NCI-H187 (cell line): ENCODE measurements at places on chromosomes 7 and 10.

DNA sequence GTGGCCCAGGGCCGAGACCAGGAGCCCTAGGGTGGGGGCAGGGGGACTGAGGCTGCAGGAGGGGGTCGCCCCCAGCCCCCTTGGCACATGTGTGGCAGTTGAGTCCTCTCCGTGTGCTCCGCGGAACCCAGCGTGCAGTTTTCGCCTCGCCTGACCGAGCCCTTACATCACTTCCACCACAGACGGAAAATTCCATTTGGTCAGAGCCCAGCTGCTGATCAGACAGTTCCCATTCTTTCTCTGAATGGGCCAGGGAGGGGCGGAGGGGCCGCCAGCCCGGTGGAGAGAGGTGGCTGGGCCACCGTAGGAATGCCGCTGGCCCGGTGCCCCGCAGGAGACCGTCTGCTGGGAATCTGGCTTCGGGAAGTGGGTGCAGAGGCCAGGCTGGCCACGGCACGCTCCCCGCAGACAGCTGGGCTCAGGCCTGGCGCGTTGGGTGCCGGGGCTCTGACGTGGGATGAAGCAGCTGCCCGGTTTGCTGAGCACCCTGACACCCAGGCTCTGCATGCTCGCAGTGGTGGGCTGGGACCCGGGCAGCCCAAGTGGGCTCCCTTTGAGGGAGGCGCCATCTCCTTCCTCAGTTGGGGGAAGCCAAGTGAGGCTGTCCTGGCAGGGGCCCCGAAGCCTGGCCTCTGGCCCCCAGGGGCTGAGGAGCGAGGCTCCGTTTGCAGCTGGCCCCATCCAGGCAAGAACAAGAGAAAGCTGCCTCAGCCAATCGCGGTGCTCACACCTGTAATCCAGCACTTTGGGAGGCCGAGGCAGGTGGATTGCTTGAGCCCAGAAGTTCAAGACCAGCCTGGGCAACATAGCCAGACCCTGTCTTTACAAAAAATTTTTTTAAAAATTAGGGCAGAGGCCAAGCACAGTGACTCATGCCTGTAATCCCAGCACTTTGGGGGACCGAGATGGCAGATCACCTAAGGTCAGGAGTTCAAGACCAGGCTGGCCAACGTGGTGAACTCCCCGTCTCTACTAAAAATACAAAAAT lies 9.9 kb downstream of the TTYH3 start:
- DNase-seq: no peak

DNA sequence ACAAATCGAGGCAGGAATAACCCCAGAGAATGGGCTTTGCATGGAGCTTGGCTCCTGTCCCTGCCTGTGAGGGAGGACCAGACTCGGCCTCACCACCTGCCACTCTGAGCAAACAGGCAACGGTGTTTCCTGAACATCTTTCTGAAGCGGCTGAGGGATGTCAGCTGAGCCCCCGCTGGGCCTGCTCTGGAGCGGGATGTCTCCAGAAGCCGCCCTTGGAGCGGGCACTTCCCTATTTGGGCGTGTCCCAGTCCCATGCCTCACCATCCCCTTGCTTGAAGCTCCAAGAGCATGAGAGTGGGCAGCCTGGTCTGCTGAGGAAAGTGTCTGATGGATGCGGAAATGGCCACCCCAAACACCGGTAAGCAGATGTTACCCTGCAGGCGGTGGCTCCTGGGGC lies 10.2 kb downstream of the ALKBH4 start:
- DNase-seq: no peak

GRCh38 chr7:40348126-40348728 lies 213.4 kb downstream of the SUGCT start:
- no peak for DNase-seq

GRCh38 chr10:105148921-105149320 lies 507.8 kb downstream of the SORCS3 start:
- no peak for DNase-seq

DNA sequence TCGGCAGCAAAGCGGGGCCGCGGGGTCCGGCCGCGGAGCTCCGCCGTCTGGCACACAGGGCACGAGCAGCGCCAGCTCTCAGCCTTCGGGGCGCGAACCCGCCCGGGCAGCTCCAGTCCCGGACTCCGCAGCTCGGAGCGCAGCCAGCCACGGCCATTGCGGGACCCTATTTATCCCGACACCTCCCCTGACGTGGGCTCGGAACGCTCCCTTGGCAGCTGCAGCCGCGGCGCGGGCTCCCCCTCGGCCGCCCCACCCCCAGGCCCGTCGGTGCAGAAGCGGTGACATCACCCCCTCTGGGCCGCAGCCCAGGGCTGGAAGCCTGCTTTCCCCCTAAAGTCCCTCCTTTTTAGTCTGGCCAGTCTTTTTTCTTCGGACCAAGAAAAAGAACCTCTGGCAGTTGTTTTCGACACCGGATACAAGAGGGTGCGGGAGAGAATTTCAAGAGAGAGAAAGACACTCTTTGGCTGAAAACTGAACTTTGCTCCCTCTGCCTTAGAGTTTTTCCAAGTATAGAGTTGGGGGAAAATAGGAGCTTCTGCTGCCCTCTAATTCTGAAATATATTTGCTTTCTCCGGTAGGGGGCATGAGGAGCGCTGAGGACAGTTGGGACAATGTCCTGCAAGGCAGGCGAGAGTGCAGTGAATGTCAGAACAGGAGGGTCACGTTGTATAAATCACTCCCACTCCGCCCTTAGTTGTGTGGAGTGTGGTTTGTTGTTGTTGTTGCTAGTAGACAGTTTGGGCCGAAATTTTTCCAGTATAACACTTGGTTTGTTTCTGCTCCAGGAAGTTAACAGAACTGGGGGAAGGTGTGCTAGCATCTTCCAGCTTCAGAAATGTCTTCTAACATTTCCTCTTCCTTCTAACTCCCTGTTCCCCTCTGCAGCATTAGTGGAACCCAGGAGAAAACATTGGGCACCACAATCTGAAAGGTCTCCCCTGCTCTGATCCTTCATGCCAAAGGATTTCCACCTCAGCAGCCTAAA lies at the start of gene SFRP4:
Gene SFRP4 (minus strand): TSS at position 145 of the 988 bp plus-strand sequence. CDS start 280 bp downstream, outside the sequence.
- no peak for DNase-seq

- no peak for DNase-seq
Measured at GRCh38 chr7:35430547-35431153, 176.8 kb upstream of the TBX20 start.

DNA sequence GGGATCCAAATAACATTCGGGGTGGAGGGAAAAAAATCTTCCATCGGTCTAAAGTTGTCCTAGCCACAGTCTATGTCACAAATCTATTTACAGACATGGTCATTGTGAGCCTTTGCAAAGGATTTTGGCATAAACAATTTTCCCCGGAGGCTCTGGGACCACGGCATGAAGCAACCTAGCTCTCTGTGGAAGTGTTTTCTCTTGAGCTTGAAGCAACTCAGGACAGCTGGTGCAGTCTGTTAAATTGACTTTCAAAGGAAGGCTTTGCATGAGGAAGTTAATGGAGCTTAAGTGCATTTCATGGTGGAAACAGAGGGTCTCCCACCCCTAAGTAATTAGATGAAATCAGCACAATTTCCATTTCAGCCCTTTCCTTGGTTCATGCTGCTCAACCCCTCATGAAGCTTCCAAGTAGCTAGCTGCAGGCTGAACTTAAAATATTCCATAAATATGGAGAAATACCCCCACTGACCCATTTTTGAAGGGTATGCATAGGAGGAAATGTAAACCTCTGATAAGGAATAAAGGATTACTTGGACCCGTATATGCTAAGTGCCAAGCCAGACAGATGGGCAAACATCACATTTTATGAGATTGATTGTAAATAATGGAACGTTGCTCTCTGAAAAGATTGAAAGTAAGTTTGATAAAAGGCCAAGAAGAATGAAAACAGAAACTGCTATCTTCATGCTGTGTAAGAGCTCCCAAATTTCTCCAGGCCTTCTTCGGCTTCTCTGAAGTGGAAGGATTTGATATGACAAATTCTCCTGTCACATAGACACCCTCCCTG lies 39.9 kb downstream of the CCDC3 start:
- no peak for DNase-seq

DNA sequence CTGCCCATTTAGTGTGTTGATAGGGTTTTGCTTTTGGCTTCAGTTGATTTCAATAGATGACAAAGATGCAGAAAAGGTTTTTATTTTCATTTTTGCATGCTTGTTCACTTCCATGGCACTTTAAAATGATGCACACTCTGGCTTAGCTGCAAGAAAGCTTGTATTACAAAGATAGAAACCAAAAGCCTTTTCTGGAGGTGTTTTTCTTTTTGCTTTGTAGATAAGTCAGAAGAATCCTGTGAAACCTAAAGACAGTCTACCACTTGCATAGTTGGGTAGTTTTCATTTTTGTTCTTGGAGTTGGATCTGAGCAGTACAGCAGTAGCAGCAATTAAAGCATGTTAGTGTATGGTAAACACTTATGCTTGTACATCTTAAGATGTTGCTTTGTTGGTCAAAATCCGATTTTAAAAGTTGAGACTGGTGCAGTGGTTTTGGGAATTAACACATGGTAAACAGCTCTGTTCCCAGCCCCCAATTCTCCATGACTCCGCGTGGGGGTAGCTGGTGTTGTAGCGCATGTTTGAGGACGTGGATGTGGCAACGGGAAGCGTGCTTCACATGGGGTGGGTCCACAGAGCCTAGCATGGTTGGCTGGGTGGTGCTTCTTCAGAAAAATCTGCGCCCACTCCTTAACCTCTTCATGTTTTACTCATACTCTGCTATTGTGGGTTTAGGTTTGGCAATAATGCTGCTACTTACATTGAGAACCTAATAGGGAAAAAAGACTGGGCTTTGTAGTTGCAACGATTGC lies 19.8 kb downstream of the CCNY start:
- DNase-seq: no peak

DNA sequence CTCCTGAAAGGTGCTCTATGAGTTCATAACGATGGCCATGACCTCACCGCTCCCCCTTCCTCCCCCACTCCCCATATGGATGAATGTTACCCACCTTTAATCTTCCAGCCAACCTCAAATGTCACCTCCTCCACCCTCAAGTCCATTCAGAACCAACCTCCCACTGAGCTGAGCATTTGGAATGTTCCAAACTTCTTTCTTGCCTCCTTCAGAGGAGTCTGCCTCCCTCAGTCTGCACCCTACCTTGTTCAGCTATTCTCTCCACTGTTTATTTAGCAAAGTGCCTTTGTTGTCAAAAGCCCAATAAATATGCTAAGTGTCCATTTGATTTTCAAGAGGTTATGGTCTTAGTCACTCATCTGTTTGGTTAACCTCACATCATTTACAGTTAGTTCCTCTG lies 22.9 kb upstream of the MTPAP start:
- DNase-seq: no peak

DNA sequence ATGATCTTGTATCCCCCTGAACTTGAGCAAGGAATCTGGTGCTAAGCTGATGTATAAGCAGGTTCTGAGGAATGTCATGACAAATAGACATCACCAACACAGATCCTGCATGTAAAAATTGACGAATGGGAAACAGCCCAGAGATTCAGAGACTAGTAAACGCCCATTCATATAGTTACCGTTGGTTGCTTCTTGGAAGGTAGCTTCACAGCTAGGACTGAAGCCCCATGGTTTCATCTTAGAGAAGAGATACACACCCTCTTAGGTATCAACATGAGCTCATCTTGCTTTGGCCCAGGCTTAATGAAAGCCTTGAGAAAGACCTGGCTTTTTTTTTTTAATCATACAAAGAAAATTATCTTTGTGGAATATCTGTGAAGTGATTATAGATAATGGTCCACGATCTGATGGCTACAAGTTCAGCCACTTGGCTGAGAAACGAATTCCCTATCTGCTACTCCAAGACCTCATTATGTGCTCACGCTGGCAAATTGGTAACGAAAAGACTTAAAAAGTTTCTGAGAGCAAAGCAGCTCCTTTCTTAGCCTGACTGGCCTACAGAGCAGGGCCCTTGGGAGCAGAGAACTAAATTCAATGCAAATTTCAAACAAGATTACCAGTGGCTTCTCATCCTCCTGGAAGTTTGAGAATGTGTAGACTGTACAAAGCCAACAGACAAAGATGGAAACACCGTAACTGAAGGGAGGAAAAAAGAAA lies 181.1 kb downstream of the NRP1 start:
- no peak for DNase-seq

- no peak for DNase-seq
Measured at GRCh38 chr7:117165656-117166055, 157.2 kb downstream of the WNT2 start.

- DNase-seq: no peak
Measured at GRCh38 chr7:124376111-124376510, 343.2 kb upstream of the TMEM229A start.

DNA sequence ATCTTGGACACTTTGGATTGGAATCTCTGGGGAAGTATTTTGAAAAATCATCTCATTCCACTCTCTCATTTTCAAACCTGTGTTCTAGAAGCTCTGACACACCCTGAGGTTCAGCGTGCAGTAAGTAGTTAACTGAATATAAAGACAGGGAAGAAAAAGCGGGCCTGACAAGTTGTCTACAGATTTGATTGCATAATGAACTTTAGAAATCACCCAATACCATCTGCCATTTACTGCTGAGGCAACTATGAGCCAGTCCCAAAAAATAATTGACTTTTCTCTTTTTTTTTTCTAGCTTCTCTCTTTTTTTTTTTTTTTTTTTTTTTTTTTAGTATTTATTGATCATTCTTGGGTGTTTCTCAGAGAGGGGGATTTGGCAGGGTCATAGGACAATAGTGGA lies 29.5 kb downstream of the CDC123 start:
- no peak for DNase-seq

DNA sequence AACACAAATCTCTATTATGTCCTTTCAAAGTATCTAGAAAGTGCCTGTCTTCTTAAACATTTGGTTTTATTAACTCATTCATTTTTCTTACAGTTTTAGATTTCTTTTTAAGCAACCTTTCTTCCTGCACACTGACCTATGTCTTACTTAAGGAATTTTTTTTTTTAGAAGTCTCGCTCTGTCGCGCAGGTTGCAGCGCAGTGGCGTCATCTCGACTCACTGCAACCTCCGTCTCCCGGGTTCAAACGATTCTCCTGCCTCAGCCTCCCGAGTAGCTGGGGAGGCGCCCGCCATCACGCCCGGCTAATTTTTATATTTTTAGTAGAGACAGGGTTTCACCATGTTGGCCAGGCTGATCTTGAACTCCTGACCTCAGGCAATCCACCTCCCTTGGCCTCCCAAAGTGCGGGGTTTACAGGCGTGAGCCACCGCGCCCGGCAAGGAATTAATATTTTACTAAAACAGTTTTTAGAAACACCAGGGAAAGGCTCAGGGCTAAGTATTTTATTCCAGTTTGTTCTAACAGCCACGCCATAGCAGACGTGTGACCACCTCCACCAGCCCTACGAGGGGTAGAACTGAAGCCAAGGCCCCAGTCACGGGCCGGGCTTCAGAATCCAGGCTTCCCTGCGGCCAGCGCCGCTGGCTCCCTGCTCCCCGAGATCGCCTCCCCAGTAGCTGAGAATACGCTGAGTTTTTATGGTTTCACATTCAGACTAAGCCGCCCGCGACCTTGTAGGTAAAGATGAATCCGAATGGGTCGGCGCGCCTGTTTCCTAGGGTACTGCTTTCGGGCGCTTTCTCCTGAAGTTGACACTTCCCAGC lies 941 bp upstream of the LUC7L2 start:
- no peak for DNase-seq

GRCh38 chr7:17774248-17774647 lies 166.0 kb downstream of the SNX13 start:
- no peak for DNase-seq

GRCh38 chr7:29408841-29409243 lies 154.8 kb upstream of the PRR15 start:
- DNase-seq: peak; percentile 21
